ENCODE measurements at places on chromosomes 6 and 20.

- DNase-seq, result no peak
These were observed 52.1 kb downstream of the RIPOR2 start for GRCh38 chr6:24883618-24884017.

DNA sequence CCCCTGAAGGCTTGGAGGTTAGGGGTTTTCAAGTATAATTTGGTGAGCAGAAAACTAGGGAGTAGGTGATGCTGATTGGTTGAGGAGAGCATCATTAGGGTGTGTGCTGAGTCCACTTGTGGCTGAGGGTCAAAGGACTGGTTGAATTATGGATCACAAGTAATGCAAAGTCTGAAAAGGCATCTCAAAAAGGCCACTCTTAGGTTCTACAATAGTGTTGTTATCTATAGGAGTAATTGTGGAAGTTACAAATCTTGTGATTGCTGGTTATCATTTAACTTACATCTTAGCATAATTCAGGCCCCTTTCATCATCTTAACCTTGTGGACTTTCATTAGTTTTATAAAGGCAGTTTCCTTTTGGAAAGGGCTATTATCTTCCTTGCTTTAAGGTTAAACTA, 60.8 kb downstream of the UBR2 start:
- no peak for DNase-seq

GRCh38 chr20:58246346-58246745, 17.9 kb upstream of the ANKRD60 start:
- no peak for DNase-seq

GRCh38 chr6:94899191-94899590, 678.1 kb upstream of the MANEA start:
- no peak for DNase-seq

- DNase-seq, result no peak
These were observed 28.5 kb downstream of the NEDD9 start for GRCh38 chr6:11204005-11204399.

GRCh38 chr6:162917506-162917905, 189.7 kb downstream of the PACRG start:
- no peak for DNase-seq

DNA sequence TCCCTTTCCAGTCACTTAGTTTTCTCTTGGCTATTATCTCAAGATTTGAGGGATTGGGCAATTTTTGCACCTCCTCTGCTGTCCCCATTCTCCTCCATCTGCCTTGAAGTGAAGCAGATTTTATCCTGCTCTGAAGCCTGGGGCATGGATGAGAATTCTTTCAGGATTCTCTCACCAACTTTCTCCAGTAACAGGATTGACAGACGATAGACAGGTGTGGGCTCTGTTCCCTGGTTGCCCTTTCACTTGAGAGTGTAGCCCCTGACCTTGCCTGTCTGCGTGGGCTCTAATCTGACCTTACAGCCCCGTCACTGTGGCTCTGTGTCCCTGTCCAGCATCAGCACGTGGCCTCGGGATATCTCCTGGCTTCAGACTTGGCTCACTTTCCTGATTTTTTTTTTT, 27.1 kb downstream of the CDYL start:
- no peak for DNase-seq

GRCh38 chr6:10316373-10316721, 98.5 kb downstream of the TFAP2A start:
- DNase-seq, result no peak

DNA sequence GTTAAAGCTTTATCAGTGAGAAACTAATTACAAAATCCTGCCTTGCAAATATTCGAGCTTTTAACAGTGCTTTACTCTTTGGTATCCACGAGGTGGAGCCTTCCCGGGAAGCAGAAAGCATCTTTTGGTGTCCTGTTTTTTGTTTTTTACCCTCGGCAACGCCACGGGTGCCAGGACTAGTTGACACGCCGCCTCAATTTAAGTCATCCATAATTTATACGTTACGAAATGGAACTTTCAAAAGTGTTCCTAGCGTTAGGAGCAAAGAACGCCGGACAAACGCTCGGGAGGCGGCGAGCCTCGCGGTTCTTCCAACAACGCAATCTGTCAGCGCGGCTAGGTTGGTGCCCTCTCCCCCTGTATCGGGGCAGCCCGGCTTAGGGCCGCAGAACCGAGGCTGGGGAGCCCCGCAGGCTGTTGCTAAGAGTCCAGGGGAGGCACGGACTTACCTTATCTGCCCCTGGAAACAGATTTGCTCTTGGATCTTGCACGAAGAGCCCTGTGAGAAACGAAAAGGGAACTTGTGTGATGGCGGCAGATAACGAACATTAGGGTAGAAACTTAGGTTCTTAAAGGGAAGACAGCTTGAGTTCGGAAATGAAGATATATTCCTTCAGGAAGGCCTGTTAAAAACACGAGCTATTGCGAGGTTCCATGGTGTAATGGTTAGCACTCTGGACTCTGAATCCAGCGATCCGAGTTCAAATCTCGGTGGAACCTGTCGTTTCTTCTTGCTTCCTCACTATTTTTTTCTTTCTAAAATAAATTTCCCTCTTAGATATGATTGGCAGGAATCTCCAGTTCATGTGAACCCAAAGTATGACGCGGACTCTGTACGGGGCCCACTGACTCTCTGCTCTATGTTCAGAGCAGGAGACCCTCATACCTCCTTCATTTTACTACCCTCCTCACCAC, 46.2 kb upstream of the ZNF184 start:
- DNase-seq, result peak; percentile 21

GRCh38 chr6:53623497-53623896, 42.1 kb downstream of the KLHL31 start:
- DNase-seq, result no peak

DNA sequence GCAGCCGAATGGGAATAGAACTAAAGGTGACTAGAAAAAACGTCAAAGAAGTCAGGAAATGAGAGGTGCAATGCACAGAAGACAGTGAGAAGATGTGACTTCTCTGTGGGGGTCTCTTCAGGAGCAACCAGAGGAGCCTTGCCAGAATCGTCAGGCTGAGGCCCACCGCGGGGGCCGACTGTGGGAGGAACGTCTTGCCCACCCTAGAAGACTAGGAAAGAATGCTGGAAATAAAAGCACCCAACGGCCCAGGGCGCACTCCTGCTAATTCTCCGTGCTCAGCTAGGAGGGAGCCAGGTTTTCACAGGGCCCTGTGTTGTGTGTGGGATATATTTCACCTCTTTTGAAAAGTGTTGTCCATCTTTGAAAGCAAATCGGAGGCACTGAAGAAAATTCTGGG, 129.2 kb downstream of the SMOC2 start:
- no peak for DNase-seq

Measured in CD8-positive, alpha-beta memory T cell (primary cell).